Umbilical cord (tissue), 2 donors: ENCODE measurements at places on chromosomes 5 and 9.

DNA sequence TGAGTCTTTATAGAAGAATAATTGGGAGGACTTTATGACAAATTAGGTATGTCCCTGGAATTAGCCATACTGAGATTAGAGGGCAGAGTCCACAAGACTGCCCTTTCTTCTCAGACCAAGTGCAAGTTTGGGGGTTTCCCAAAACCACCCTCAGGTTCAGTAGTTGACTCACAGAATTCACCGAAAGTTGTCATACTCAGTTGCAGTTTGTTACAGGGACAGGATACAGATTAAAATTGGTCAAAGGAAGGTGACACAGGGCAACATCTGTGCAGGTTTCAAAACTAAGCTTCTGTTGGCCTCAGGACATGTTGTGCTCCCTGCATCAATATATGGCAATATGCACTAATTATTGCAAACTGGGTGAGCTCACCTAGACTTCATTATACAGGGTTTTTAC lies 3.8 kb downstream of the RANBP17 start:
- no peak for DNase-seq

GRCh38 chr9:8632493-8632892 lies 832.9 kb upstream of the DMAC1 start:
- DNase-seq: no peak

- no peak for DNase-seq
Observed at GRCh38 chr5:142202282-142202681, 93.7 kb downstream of the NDFIP1 start.

- no peak for DNase-seq
Observed at GRCh38 chr5:119945691-119946090, 316.3 kb downstream of the FAM170A start.

GRCh38 chr5:6701491-6701890 lies 11.7 kb upstream of the TENT4A start:
- no peak for DNase-seq

GRCh38 chr9:1272488-1272887 lies 222.3 kb downstream of the DMRT2 start:
- no peak for DNase-seq
